ENCODE measurements at places on chromosomes 7 and 10.

- no peak for DNase-seq
These were observed 109.1 kb upstream of the INHBA start for GRCh38 chr7:41811941-41812340.

GRCh38 chr7:763762-764161, 36.7 kb upstream of the PRKAR1B start:
- no peak for DNase-seq

DNA sequence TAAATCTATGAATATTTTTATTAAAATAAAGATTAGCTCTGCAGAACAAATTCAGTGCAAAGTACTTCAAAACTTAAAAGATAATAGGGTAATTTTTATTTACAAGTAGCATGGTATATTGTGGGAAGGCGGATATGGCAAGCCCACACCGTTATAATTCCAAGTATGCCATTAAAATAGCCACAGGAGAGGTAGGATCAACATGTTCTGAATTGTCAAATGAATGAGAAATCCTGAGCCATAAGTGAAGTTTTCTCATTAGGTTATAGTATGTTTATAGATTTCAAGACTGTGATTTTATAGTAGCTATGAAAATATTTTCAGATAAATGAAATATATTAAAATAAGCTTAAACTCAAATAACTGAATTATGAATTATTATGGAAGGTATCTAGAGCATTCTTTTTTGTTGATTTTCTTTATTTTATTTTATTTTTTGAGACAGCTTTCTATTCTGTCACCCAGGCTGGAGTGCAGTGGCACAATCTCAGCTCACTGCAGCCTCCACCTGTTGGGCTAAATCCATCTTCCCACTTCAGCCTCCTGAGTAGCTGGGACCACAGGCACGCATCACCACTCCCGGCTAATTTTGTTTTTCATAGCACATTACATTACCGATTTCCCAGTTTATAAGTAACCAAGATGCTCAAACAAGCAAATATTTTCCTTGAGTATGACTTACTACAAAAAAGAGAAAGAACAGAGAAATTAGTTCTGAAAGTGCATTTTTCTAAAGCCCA, 956.6 kb downstream of the GATA3 start:
- DNase-seq: no peak

- no peak for DNase-seq
These were observed 108.7 kb downstream of the DOCK1 start for GRCh38 chr10:127013691-127014473.

DNA sequence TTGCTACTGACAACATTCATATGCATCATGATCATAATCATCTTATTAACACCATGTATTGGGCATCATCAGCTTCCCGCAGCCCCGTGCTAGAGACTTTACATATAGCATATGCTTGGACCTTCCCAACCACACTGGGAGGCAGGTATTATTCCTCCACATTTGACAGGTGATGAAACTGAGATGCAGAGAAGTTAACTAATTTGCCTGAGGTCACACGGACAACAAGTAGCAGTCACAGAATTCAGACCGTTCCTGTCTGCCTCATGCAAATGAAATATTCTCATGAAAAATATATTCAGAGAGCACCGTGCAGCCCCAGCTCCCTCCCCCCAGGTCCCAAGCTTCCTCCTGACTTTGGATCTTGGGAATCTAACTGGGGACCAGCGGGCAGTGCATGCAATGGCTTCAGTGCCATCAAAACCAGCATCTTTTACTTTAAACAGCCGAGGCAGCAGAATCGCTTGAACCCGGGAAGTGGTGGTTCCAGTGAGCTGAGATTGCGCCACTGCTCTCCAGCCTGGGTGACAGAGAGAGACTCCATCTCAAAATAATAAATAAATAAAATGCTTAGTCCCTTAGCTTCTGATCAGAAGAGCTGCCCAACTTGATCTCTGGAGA, 112.2 kb upstream of the GPR26 start:
- no peak for DNase-seq

- DNase-seq: no peak
These were observed 99.0 kb upstream of the PHF14 start for GRCh38 chr7:10874666-10875065.

GRCh38 chr10:90847436-90847835, 10.4 kb downstream of the HTR7 start:
- DNase-seq: no peak

GRCh38 chr7:96495751-96496216, 173.9 kb upstream of the SLC25A13 start:
- no peak for DNase-seq
